NCI-H345 (cell line): ENCODE measurements at places on chromosomes 7 and 10.

- no peak for DNase-seq
These were observed 1080.1 kb upstream of the SORCS1 start for GRCh38 chr10:108244443-108245228.

DNA sequence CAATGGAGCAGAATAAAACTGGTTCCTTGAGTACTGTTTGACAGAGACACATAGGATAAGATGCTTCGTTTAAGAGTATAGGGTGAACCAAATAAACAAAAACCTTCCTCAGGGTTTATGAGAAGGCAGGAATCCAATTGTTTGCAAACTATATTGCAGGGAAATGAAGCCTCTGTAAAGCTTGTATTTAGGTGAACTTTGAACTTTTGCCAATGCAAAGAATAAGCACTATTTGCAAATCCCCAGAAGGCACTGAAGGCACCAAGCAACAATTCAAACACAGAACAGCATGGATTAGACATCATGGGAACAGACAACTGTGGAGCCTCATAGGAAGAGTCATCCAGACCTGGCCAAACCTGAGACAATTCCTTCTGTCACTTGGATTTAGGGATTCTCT, 47.1 kb upstream of the WASL start:
- DNase-seq, result no peak

- DNase-seq, result no peak
These were observed 507.1 kb downstream of the LRMDA start for GRCh38 chr10:75938380-75939122.

DNA sequence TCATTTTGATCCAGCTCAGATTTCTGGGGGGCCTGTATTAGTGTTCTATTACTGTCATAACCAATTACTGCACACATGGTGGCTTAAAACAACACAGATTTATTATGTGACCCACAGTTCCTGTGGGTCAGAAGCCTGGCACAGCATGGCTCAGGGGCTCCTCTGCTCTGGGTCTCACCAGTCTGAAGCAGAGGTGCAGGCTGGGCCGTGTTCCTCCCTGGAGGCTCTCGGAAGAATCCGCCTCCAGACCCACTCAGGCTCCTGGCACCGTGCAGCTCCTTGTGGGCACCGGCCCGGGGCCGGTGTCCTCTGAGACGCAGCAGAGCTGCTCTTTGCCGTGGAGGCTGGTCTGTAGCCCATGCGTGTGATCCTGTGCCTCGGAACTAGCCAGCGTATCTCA, 61.5 kb downstream of the RAMP3 start:
- DNase-seq, result no peak

GRCh38 chr10:75408509-75408875, 6.9 kb upstream of the ZNF503 start:
- no peak for DNase-seq

DNA sequence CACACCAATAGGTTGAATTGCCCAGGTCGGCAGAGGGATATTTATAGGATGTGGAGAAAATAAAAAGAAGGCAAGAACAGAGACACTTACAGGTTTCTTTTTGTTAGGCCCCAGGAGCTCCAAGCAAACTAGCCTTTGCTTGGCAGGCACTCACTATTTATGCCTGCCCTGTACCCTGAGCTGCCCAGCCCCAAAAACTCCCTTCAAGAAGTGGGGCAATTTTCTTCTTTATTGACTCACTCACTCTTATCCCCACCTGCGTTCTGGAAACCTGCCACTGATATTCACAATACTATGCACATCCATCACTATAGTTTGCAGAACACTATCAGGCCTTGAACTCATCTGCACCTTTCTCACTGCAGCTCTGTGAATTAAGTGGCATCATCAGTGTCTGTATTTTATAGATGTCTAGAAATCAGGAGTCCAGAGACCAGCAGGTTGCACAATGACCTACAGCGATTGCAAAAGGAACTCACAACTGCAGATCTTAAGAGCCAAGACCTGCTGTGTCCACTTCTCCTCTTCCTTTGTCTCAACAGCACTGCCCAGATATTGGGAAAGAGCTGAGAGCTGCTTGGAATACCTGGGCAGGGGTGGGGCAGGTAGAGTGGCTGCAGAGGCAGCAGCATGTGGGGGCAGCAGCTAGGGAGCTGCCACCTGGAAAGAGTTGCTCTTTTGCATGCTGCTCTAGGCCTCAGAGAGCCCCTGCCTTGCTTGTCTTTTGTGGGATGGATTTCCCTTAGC, at the start of gene SFTPD:
Gene SFTPD, minus strand, starts transcription at position 130 of the 747 bp plus-strand sequence. CDS start 2,446 bp downstream, outside the sequence.
- no peak for DNase-seq
